ENCODE measurements at places on chromosomes 11 and 22.

DNA sequence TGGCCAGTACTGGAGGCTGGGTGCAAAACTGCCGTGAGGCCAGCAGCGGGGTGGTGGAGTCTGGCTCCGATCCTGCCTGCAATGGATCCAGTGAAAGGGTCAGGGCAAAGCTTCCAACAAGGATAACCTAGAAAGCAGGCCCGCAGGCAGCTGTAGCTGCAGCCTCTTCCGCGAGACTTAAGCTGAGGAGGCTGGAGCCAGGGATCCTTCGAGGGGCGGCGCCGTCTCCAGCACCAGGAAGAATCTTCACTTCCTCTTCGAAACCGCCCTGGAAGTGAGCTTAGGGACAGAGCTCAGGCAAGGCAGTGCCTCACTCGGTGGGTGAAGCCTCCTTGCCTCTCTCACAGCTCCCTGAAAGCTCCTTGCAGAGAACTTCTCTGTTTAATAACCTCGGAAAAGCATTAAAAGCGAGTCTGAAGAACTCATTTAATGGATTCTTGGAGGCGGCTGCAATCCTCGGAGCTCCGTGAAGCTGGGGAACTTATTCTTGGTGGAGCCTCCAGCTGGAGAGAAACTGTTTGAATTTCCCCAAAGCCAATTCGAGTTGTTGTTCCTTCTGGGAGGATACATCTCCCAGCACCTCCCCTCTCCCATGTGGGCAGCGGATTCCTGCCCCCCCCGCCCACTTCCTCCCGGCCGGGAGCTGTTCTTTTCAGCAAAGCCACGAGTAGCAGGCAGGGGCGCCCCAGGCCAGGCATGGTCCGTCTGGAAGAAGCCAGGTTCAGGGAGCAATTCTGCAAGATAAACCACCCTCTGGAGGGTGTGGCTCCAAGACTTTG lies 169.9 kb downstream of the CTTN start:
- DNase-seq: no peak

DNA sequence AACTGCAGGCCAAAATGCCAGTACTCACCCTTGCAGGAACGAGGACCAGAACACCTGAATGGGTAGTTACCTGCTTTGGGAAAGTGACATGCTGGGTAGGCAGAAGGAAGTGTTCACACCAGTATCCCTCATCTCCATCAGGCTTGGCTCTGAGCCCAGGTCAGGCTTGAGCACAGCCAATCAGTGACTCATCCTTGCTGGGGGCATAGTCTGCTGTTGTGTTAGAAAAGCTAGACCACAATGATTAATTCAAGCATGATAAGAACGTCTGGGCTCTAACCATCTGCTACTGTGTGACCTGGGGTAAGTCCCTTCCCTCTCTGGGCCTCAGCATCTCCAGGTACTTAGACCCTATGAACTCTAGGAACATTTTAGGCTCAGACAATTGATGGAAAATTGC lies 450.4 kb downstream of the MIAT start:
- no peak for DNase-seq

GRCh38 chr11:119509282-119509841 lies 86.4 kb upstream of the THY1 start:
- no peak for DNase-seq

DNA sequence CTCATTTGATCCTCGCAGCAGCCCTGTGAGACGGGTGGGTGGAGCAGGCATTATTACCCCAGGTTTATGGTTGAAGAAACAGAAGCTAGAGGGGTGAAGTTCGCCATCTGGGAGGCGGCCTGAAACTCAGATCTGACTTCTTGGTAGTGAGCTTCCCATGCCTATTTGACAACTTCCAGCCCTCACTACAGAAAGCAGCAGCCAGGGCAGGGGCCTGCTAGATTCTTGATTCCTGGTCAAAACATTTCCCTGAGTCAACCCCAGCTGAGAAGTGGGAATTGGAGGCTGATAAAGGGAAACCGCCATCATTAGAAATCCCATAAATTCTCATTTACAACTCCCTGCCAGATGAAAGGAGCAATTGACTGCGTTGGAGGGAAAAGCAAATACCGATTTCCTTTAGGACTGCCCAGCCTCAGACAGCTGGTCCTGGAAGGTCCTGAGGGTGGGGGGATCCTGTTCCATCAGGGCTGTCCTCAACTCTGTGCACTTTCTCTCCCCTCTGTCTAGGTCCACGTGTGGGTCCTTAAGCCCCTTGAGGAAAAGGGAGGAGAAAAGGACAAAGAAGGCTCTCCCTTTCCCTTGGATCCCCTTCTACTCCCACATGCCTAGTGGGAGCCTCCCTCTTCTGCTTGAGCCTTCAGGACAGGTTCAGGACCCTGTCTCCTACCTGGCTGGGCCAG lies 10.2 kb upstream of the NECTIN1 start:
- no peak for DNase-seq

DNA sequence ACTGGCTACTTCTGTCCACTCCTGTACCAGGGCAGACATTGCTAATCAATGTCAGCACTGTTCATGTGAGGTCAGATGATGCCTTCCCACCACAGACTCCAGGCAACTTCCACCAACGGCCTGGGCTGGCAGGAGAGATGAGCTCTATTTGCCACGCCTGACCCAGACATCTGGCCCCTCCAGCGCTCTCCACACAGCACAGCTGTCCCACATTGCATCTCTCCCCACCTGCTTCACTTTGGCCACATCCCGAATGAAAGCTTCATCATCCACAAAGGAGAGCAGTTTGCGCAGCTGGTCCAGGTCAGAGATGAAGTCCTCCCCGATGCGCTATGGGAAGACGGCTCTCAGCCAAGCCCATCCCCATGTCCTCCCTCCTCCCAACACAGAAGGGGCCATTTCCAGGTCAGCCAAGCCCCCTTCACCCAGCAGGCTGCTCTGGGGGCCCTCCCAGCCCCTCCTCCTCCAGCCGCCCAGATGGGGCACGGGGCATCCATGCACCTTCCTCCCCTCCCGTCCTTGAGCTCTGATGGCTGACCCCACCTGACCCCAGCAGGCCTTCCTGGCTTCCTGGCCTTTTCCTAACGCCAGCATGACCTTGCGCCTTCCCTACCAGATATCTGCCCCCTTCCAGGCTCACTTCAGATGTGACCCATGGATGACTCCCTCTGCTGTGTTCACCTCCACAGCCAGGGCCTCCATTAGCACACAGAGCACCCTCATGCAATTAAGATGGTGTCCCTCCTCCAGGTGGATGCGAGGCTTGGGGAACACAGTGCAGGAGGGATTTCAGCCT lies 7.4 kb downstream of the PYGM start:
- no peak for DNase-seq

- no peak for DNase-seq
Observed at GRCh38 chr22:31233001-31233400, 20.9 kb downstream of the LIMK2 start.

DNA sequence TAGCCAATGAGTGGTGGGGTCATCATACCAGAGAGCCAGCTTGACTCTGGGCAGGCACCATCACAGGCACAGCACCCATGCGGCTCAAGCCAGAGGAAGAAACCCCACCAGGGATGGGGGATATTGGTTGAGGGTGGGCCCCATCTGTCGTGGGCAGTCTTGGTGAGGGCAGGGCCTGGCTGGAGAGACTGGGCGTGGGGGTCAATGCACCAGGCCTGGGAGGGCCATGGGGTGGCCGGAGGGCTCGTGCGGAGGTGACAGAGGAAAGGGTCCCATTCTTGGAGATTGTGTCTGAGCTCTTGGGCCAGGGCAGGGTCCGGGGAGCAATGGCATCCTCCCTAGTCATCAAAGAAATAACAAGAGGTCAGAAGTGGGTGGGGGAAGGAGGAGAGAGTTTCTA lies 1.6 kb upstream of the VSIG2 start:
- no peak for DNase-seq

DNA sequence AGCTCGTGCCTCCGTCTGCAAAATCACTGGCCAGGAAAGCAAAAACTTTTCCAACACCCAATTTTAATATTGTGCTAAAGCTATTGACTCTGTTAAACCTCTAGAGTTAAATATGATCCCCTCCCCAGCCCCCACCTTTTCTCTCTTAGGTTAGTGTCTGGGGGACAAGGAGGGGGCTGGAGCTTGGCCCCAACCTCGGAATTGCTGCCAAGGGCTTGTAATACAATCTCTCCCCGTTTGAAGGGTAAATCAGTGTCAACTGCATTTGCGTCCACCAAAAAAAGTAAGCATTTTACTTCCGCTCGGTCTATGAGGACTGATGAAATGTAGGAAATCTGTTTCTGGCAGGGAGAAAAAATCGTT lies at the start of gene GAS2:
GAS2 (plus strand) TSS at position 287 of the 363 bp plus-strand sequence. CDS start 8,259 bp downstream, outside the sequence.
- no peak for DNase-seq

- DNase-seq: no peak
Observed at GRCh38 chr11:119306373-119306890, 10.5 kb downstream of the MCAM start.

DNA sequence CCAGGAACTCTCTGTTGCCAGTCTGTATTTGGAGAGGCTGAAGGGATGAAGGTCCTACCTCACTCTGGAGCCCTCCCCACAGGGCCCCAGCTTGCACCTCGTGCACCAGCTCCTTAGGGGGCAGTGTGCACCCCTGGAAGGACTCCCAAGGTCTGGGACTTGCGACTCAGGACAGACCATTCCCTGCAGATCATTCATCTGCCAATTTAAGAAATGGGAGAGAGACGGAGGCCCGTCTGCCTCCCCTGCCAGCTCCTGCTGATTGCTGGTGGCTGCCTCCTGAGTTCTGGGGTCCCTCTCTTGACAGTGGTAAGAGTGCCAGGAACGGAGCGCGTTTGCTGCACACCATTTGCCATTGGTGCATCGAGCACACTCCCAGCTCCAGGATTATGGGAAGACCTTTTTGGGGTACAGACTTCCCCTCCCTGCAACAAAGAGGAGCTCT lies 27.4 kb upstream of the MALAT1 start:
- no peak for DNase-seq

- DNase-seq: no peak
Observed at GRCh38 chr11:35427071-35427470, 7.7 kb upstream of the SLC1A2 start.

DNA sequence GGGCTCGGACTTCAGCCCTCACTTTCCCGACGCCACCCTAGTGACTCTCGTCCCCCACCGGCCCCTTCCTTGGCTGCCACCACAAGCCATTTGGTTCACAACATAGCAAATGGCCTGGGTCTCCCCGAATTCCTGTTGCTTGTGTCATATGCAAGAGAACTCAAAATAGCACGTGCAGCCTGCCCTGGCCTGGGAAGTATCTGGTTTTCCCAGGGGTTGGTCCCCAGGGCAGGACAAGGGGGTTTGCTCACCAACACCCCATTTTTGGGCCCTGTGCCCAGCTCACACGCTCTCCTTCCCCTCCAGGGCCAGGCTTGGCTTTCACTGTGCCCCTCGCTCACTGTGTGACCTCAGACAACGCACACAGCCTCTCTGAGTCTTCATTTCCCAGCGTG lies 12.8 kb upstream of the TPCN2 start:
- DNase-seq: no peak

- DNase-seq: no peak
Observed at GRCh38 chr11:100684101-100685065, 2.7 kb upstream of the ARHGAP42 start.

- DNase-seq: no peak
Observed at GRCh38 chr22:27800250-27801201, 1.0 kb downstream of the MN1 start.
